ENCODE measurements at places on chromosomes 13 and 19. TPM values are rescaled to one million over a fixed set of nuclear protein-coding genes. Genes with fewer than 3 reads are reported as not detected.

The ZNF606 gene
- total RNA-seq, result 5.7 TPM

The GNG7 gene
- total RNA-seq, result 0.49 TPM

The LRRC25 gene
- not detected for total RNA-seq

The MEDAG gene
- 71.6 TPM for total RNA-seq

The CD33 gene
- not detected for total RNA-seq

The CGB3 gene
- not detected for total RNA-seq

The DAND5 gene
- total RNA-seq, result 0.06 TPM

The SOX1 gene
- not detected for total RNA-seq

The GAMT gene
- 11.2 TPM for total RNA-seq

The HSD17B14 gene
- total RNA-seq, result 5.7 TPM

The COMMD6 gene
- total RNA-seq, result 22.3 TPM

The ALKBH6 gene
- 9.4 TPM for total RNA-seq

The ZNF579 gene
- total RNA-seq, result 3.0 TPM

The CGB1 gene
- total RNA-seq, result not detected

The SELENOV gene
- total RNA-seq, result not detected

The HSPB6 gene
- total RNA-seq, result 0.49 TPM

The LYPD5 gene
- total RNA-seq, result 0.32 TPM

The KLF1 gene
- 0.06 TPM for total RNA-seq

The NTN5 gene
- 0.06 TPM for total RNA-seq

The CLDN10 gene
- under 0.01 TPM for total RNA-seq

The C13orf46 gene
- 0.16 TPM for total RNA-seq

The PLEKHF1 gene
- 10.4 TPM for total RNA-seq

The TRPC4 gene
- total RNA-seq, result 0.06 TPM

All from bladder microvascular endothelial cell (primary cell).